ENCODE measurements at places on chromosomes 12 and 14.

DNA sequence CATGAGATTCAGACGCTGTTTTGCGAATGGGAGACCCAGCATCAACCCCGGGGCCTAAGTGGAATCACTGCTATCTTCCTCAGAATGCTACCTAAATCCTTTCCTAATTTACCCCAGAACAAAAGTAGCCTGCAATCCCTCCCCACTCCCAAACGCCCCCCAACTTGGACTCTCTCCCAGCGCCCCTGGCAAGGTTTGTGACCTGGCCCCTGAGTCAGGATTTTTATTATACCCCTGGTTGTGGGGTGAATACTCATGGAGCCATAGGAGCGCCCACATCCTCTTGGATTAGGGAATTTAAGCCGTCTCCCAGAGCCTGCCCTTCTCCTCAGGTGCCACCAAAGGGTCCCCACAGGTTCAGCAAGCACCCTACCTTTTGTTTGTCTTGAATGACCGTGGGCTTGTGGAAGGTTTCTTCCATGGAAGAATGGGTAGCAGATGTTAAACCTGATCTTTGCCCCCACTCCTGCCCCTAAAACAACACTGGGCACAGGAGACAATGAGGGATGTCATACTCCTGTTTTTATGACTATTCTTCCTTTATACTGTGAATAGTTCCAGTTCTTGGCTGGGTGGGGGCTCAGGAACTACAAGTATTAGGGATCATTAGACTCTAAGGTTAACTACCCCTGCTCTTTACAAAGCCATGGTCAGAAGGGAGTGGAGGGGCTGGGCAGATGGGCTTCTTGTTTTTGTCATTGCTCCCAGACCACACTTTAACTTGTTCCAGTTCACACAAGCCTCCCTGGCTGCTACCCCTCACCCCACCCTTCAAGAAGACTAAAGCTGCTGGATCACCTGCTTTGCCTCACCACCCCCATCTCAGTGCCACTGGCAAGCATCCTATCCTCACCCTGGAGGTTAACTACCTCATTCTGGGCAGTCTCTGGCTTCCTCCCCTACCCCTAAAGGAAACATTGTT, 630 bp downstream of the MYL6B start:
- DNase-seq: no peak

DNA sequence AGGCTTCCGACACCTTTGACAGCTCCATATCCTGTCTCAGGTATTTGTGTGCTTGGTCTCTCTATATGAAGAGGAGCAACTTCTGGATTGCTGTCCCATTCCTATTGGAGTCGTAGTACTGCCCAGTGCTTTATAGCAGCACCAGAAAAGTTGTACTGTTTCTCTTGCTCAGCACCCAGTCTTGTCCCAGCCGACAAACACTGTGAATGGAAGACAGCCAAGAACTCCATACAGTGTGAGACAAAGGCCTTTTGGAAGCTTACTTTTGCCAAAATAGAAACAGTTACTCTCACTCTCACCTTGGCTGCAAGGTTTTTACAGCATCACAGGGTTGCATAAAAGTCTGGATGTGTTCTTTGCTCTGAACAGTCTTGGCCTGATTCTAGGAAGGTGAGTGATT, 105.3 kb downstream of the TGFB3 start:
- no peak for DNase-seq

DNA sequence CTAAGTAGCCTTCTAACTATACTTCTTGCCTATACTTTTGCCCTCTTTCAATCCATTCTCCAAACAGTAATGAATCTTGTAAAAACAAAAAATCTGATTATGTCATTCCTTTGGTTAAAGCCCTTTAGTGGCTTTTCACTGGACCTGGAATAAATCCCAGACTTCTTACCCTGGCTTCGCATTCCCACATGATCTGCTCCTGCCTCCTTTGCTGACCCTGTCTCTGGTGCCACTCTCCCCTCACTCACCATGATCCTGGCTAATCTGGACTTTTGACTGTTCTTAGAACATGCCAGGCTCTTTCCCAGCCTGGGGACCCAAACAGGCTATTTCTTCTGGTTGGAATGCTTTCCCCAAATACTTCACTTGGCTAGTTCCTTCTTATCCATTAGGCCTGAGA, 7.9 kb downstream of the MIA2 start:
- DNase-seq: no peak

GRCh38 chr12:69428351-69429073, 41.7 kb upstream of the FRS2 start:
- DNase-seq: no peak

Data from AG08395 (cell line).